ENCODE measurements at places on chromosomes 6 and 20.

DNA sequence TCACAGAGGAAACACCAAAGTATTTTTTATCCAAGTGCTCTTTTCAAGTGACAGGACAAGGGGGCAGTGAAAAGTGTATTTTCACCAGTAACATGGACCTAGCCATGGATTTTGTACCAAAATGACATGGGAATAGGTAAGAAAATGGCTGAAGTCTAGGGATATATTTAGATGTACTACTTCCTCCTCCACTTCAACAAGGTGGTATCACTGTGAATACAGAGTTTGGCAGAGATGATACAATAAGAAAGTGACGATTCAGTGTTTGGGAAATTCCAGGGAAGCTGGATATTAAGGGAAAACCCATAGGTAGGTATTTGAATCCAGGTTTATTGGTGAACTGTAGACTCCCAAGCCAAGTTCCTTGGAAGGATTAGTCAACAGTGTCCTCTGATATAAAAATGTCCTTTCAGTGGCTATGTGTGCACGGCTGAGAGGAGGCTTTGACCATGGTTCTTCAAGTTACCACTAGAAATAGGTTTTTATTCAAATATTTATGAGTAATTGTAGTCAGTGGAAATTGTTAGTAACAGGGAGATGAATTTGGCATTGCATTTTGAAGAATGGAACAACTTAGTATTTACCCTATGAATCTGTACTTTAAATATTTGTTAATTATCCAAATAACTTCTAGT is 356.0 kb upstream of the CITED2 start:
- no peak for DNase-seq

DNA sequence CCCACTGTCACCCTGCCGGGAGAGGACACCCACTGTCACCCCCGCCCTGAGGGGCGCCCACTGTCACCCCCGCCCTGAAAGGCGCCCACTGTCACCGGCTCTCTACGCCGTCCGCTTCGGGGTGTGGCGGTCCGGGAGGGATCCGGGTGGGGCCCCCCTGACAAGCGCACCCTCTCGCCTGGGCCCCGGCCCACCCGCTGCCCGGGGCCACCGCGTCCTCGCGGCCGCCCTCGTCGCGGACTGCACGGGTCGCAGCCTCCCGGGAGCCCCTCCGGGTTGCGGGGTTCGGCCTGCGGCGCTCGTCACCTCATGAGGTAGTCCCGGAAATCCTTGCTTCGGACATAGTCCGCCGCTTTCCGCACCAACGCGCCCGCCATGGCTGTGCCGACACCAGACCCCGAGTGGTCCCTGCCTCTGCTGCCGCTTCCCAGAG is 224 bp downstream of the MPC1 start:
- no peak for DNase-seq

DNA sequence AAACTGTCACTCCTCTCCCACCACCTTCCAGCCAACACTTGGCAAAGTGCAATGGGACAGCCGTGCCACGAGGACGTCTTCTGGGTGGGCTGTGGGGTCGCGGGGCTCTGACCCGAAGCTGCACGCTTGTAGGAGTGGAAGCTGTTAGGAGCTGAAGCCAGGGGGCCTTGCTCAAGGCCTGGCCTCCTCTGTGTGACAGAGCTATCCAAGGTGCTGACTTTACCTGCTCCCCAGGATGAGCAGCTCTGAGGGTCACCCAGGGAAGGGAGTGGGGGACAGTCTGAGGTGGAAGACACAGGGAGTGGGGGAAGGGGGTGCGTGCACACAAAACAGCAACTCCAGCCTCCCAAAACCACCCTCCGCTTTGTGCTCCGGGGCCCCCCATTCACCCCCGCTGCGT is 17.5 kb upstream of the CHRNA4 start:
- no peak for DNase-seq

DNA sequence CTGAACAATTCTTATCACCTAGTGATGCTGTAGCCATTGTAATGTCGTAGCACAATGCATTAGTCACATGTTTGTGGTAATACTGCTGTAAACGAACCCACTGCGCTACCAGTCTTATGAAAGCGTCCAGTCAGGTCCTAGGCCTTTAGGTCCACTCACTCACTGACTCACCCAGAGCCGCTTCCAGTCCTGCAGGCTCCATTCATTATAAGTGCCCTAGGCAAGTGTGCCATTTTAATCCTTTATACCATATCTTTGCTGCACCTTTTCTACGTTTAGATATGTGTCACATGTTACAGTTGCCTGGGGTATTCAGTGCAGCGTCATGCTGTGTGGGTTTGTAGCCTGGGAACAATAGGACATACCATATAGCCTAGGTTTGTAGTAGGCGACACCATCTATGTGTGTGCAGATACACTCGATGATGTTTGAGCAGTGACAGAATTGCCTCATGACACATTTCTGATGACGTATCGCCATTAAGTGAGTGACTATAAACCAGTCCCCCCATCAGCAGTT is 15.4 kb downstream of the IGF2R start:
- DNase-seq = peak; percentile 60

DNA sequence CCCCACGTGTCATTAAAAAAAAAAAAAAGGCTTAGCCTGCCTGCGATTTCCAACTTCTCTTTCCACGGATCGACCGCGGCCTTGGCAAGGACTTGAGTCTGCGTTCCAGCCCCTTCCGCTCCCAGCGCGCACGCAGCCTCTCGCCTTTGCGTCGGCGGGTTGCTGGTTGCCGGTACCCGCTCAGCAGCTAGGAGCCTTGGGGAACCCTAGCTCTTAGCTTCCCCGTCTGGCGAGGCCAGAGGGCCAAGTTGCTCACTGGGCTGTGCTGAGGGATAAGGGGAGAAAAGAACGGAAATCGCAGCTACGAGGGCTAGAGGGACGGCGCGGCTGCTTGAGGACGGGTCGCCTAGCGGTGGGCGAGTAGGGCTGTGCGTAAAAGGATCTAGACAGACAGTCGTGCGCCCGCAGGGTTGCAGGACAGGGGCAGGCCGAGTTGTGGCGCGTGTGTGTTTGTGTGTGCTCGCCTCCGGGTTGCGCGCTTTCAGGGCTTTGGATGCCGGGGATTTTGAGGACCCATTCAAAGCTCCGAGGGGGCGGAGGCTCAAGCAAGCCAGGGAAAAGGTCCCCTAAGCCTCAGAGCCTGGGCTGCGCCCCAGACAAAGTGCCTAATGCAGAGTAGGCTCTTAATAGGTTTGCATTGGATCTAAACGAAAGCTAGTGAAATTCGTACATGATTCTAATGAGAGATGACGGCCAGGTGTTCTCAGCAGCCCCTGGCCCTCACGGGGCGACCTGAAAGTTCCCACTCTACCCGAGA is 40.5 kb upstream of the OSTM1 start:
- DNase-seq = peak; percentile 85

GRCh38 chr20:49791165-49791564 is 21.5 kb upstream of the SLC9A8 start:
- DNase-seq = no peak

DNA sequence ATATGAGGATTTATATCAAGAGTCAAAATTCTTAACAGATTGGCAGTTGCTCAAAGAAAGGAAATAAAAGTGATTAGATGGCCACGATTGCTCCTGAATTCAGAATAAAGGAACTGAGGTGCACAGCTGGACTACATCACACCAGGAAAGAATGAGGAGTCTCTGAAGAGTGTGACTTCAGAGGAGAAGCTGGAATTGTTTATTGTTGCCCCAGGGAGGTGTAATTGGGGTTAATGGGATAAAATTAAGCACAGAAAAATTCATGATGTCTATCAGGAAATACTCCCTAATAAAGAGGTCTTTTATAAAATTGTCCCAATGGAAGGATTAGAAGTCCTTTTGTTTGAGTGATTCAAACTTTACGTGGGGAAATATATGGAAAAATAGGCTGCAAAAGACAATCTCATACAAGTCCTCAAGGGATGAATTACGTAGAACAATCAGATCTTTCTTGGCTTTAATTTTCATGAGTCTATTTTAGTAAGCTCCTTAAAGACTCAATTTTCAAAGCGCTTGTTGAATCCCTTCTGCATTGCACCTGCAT is 208.6 kb upstream of the RNF217 start:
- no peak for DNase-seq

GRCh38 chr6:7589221-7589620 is 777 bp upstream of the SNRNP48 start:
- no peak for DNase-seq

DNA sequence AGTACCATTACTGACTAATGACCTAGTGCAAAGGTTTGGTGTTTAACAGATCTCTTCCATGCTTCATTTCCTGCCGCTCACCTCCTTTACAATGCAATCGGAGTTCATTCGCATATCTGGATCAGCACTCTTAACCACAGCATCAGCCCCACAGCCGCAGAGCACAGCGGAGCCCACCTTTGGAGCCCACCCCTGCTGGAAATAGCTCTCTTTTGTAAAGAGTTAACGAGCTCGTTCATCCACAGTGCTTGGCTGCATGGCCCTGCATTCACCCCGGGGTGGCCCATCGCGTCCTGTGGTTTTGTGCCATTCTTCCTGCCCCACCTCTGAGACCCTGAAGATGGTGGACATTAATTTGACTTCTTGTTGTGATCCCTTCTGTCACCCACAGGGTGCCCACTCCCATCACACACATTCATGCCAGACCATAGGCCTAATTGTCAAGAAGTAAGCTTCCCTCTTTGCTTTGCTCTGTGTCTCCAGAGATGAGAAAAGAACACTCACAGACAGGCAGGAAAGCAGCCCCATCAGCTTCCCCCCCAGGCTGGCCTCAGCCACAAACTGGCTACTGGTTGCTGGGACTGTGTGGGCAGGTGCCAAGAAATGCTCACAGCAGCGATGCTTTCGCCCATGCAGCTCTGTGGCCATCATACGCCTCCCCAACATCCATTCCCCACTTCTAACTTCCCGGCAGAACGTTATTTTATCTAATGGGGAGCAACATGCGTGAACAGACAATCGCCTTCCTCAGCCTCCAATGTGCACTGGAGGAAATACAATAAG is 167.0 kb downstream of the LRFN2 start:
- DNase-seq = no peak

- no peak for DNase-seq
Observed at GRCh38 chr6:137089305-137089704, 44.5 kb upstream of the IL20RA start.

DNA sequence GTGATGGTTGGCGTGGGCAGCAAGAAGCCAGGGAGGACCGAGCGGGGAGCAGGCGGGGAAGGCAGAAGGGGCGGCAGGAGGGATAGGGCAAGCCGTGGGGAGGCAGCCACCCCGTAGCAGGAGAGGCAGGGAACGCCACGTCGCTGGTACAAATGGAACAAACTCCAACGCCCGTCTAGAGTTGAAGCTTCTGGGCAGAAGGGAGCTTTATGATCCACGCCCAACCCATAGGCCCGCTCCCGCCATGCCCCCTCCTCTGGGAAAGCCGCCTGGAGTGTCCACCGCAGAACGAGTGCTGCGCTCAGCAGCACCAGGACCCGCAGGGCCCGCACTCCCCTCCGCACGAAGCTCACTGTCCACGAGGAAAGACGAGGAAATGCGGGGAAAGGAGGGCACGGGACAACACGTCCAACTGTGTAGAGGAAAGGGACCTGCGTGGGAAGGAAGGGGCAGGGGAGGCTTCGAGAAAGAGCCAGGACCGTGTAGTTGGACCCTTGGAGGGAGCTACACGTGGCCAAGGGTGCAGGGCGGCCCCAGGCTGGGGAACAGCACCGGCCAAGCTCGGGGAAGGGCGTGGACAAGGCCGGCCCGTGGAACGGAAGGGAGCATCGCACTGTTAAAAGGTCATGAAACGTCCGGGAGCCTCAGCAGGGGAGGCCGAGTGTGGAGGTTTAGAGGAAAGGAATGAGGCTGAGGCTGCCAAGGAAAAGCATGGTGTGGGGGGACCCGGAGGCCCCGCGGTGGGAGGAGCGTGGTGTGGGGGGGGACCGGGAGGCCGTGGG is 204.0 kb downstream of the DLL1 start:
- DNase-seq = peak; percentile 79

DNA sequence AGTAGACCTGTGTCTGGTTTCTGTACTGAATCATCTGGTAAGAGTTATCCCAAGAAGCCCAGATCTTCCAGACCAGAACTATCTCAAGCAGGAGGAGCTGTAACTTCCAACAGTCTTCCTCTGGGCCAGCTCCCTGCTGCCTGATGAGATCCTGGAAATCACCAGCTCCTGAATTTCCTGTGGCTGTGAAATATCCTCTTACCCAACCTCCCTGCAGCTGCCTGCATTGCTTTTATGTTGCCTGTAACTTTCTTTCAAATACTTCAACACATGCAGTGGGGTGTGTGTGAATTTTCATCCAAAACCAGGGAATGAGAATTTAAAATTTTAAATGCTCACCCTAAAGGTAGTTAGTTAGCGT is 160.5 kb upstream of the LAMP5 start:
- DNase-seq = no peak

- DNase-seq = no peak
Observed at GRCh38 chr6:11802886-11803590, 24.4 kb upstream of the ADTRP start.

DNA sequence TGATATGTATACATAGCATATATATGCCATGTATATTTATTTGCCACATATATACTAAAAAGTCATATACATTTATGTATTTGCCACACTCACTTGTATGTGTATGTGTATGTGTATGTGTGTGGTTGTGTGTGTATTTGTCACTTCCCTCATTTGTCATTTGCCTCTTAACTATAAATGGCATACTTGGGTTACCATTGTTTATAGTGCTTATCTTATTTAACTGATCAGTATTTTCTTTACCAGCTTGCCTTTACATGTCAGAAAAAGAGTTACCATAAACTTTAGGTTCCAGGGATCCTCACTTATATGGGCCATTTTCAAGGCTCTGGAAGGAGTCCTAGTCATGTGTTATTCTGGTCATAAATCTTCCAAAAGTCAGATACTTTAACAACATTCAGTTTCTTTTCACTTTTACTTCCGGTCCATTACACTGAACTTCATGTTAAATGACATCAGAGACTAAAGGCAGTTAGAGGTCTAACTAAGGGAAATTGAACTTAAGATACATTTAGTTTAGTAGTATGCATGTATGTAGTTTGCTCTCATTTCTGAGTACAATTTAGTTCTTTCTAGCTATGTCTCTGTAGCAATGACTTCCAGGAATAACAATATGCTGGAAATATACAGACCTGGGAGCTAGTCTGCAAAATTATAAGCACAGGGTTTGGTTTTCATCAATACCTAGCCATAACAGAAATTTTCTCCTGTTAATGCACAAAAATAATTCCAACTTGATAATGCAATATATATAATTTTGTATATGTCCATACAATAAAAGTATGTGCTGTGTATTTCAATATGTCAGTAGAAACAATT is 33.7 kb upstream of the HIVEP1 start:
- DNase-seq = no peak

DNA sequence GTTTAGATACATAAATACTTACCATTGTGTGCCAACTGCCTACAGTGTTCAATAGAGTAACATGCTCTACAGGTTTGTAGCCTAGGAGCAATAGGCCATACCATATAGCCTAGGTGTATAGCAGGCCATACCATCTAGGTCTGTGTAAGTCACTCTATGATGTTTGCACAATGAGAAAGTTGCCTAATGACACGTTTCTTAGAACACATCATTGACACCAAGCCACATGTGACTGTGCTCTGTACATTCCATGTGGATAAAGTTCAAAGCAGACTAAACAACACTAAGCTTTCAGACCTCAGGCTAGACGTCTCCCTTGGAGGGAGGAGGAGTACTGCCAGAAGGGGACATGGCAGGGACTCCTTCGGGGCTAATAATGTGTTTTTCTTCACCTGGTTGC is 93.6 kb downstream of the KIF16B start:
- DNase-seq = no peak

- DNase-seq = no peak
Observed at GRCh38 chr20:62174870-62175624, 7.8 kb upstream of the MTG2 start.

Data from suprapubic skin (tissue), 4 donors.